ENCODE measurements at places on chromosomes 5 and 9.

GRCh38 chr5:103990064-103990463 lies 427.5 kb upstream of the NUDT12 start:
- DNase-seq: no peak

DNA sequence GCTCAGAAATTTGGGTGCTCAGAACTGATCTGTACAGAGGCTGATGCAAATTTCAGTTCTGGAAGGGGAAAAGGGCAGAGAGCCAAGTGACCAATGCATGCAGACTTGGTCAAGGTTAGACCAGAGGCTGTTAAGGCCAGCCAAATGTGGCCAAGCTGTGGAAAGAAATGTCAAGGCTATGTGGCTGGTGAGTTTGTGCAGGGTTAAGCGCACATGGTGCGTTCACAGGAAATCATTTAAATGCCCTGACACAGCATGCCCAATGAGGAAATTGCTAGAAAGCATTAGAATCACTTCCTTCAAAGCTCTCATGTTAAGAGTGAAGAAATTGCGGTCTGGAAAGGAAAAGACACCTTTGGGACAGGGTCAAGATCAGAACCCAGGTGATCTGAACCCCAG lies 58.0 kb downstream of the PTPN3 start:
- no peak for DNase-seq

- no peak for DNase-seq
Observed at GRCh38 chr5:141804475-141804874, 73.7 kb downstream of the PCDH1 start.

- DNase-seq: no peak
Observed at GRCh38 chr9:32525709-32526030, 326 bp downstream of the RIGI start.

DNA sequence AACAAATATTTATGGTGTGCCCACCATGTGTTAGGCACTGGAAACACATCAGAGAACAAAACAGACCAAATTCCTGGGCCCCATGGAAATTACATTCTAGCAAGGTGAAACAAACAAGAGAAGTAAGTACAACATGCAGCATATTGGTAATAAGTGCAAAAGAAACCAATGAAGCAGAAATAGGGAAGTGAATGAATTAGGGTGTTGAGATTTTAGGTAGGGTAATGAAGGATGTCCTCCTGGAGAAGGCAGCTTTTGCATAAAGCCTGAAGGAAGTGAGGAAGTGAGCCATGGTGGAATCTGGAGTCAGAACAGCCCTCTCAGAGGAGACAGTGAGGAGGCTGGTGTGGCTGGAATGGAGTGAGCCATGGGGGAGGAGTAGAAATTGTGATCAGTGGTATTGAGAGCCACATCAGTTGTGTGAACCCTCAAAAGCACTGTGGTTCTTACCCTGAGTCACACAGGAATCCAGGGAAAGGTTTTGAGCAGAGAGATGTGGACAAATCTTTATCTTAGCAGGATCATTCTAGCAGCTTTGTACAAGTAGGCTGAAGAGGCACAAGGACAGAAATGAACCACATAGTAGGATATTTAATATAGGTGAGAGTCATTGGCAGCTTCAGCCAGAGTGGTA lies 52.7 kb upstream of the ARL15 start:
- no peak for DNase-seq

DNA sequence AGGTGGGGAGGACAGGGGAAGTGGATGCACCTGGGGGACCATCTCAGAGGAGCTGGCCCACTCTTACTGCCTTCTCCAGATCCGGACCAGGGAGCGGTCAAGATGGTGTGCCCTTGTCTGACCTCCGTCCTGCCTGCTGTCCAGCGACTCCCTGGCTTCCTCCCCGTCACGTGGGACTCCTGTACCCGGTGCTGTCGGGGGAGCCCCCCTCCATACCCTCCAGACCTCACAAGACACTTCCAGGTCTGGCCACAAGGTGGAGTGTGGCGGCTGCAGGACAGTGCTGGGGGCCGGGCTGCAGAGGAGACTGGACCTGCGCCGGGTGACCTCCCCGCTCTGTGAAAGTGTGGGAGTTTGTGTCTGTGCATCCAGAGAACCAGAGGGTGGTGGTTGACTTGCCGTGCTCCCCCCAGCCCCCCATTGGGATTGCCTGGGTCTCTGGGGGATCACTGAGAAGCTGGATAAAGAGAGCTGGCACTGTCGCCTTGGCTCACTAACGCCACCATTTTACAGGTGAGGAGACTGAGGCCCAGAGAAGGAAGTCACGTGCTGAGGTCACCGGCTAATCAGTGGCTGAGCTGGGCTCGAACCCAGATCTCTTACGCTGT lies 1.9 kb upstream of the CRB2 start:
- peak; percentile 65 for DNase-seq

DNA sequence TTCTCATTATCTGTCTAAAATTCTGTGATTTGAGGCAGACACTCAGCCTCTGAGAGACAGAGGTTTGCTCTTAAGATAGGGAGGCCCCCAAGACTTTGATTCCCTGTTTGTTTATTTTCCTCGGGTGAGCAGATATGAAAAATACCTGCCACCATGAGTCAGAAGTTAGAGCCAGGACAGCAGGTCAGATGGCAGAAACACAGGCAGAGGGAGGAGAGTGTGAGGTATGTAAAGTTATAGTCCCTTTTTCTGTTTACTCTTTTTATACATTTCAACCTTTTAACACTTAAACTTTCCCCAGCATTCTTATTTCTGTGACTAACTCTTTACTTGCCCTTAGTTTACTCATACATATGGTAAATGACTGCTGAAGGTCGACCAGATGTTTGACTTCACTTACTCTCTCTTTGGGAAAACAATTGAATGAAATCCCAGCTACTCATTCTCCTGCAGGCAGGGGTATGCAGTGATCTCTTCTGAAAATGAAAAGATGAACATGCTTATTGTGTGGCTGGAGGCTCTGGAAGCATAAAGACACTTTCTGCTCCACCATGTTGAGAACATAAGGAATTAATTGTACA lies 383.8 kb downstream of the NTRK2 start:
- no peak for DNase-seq

GRCh38 chr5:96761618-96762017 lies 46.1 kb downstream of the ERAP1 start:
- no peak for DNase-seq
